ENCODE measurements at places on chromosomes 6 and 20. TPM values are rescaled to one million over a fixed set of nuclear protein-coding genes. Genes with fewer than 3 reads are reported as not detected.

Gene PDYN
- total RNA-seq = not detected

Gene PSORS1C1
- total RNA-seq = 0.26 TPM

Gene LIN28B
- not detected for total RNA-seq

Gene RAB23
- total RNA-seq = 3.8 TPM

Gene OR2J3
- not detected for total RNA-seq

Gene ARMC12
- total RNA-seq = 0.24 TPM

Gene TAGAP
- total RNA-seq = 245 TPM

Gene GINS1
- 40.1 TPM for total RNA-seq

Gene HRH3
- not detected for total RNA-seq

Gene SLPI
- not detected for total RNA-seq

Gene VEGFA
- total RNA-seq = 42.3 TPM

Gene PLN
- total RNA-seq = not detected

Gene HCK
- total RNA-seq = 0.22 TPM

Gene LINC00237
- not detected for total RNA-seq

Gene PRRC2A
- 281 TPM for total RNA-seq

Gene HECA
- total RNA-seq = 49.9 TPM

Gene C20orf202
- total RNA-seq = not detected

Gene LCA5
- 0.17 TPM for total RNA-seq

Gene SIRPD
- total RNA-seq = not detected

Gene PPP1R16B
- total RNA-seq = 139 TPM

Gene ATP6V1G2
- 1.2 TPM for total RNA-seq

Gene VGLL2
- not detected for total RNA-seq

Gene COL12A1
- total RNA-seq = not detected

Gene MAPK13
- total RNA-seq = 55.7 TPM

Gene OR12D3
- not detected for total RNA-seq

Gene NUDT3
- total RNA-seq = 20.0 TPM

Gene NOTCH4
- total RNA-seq = 0.73 TPM

Gene TNFRSF6B
- not detected for total RNA-seq

Gene PPIL6
- 0.29 TPM for total RNA-seq

Gene CPXM1
- total RNA-seq = 0.76 TPM

Gene FLOT1
- 252 TPM for total RNA-seq

Gene CYP39A1
- total RNA-seq = not detected

Gene GSTA3
- total RNA-seq = not detected

Gene PCK1
- not detected for total RNA-seq

Gene CST5
- total RNA-seq = not detected

Gene NKX2-4
- not detected for total RNA-seq

Gene TREML1
- total RNA-seq = not detected

Gene BTNL2
- not detected for total RNA-seq

Gene TMEM74B
- 0.36 TPM for total RNA-seq

Gene PKIG
- total RNA-seq = 2.4 TPM

Gene TSPO2
- not detected for total RNA-seq

Gene BEND3
- total RNA-seq = 12.8 TPM

Gene NR2E1
- not detected for total RNA-seq

Gene GLP1R
- total RNA-seq = not detected

Gene TREML2
- total RNA-seq = 4.5 TPM

Gene SYCP2L
- total RNA-seq = not detected

Gene SFT2D1
- total RNA-seq = 57.6 TPM

Gene EPPIN
- total RNA-seq = not detected
